H9 (cell line): ENCODE measurements at places on chromosomes 12 and 14.

- DNase-seq, result no peak
Measured at GRCh38 chr14:32491416-32492016, 162.4 kb downstream of the AKAP6 start.

DNA sequence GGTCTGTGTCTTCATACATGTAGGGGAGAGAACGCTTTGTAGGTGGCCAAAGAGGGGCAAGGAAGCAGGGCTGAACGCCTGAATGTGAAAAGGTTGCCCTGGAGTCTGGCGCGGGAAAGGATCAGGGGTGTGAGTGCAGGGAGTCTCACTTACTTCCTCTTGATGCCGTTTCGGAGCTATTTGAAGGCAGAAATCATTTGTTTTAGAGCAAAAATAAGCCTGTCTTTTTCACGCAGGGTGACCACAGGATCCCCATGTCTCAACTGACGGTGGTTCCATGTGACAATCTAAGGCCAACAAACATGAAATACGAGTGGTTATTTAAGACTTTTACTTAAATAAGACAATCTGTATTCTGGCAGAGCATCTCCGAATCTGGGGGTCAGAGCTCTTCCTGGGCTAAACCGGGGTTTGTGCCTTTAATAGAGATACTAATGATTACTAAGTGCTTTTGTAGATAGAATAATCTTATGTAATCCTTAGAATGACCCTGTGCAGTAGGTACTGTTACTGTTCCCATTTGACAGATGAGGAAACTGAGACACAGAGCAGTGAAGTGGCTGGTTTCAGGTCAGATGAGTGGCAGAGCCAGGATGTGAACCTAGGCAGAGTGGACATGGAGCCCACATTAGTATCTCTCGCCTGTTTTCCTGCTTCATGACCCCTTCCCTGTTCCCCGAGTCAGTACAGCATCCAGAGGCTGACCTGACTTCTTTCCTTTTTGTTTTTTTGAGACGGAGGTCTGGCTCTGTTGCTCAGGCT is 1.9 kb downstream of the BRI3BP start:
- no peak for DNase-seq

GRCh38 chr14:67372833-67373232 is 12.7 kb downstream of the EIF2S1 start:
- DNase-seq, result no peak

DNA sequence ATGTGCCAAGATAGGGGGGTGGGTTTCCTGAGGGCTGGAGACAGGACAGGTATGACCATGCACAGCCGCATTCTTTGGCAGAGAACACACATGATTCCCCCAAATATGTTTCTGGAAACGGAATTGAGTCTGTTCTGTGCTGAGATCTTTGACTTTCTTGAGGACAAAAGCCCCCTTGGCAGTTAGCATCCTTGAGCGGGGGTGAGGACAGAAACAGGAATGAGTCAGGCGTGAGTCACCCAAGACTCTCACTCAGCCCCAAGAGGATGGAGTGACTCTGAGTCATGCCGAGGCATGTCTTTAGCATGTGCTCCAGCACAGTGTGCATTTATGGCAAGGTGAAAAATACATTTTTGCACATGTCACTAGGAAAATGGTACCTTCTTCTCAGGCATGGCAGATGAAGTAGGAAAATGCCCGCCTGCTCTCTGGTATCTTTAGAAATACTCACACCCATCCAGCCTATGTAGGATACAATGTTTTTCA is 52.1 kb downstream of the DAD1 start:
- no peak for DNase-seq

GRCh38 chr12:55991110-55991509 is 6.0 kb upstream of the SUOX start:
- no peak for DNase-seq

GRCh38 chr14:89924268-89924667 is 30.3 kb downstream of the EFCAB11 start:
- DNase-seq, result no peak

DNA sequence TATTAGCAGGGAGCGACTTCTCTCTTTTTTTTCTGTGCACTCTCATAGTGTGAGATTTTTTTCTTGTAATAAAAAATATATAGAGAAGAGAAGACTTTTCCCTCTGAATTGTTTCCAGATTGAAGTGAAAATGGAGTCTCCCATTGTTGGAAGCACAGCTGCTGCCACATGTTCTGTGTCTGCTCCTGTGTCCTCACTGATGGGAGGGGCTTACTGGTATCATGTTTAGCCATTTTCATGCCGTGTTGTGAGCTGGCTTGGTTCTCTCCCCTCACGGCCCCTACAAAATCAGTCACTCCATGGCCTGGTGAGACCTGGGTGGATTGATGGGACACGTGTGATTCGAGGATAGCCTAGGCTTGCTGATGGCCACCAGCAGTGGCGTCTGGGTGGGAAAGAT is 379.7 kb upstream of the DDHD1 start:
- no peak for DNase-seq
